ENCODE measurements at places on chromosomes 13 and 19.

DNA sequence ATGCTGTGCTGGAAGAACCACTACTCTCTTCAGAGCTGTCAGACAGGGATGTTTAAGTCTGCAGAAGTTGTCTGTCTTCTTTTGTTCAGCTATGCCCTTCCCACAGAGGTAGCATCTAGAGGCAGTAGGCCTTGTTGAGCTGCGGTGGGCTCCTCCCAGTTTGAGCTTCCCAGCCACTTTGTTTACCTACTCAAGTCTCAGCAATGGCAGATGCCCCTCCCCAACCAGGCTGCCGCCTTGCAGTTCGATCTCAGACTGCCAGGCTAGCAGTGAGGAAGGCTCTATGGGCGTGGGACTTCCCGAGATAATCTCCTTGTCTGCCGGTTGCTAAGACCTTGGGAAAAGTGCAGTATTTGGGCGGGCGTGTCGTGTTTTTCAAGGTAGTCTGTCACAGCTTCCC, 42.1 kb upstream of the UQCRFS1 start:
- DNase-seq = no peak

DNA sequence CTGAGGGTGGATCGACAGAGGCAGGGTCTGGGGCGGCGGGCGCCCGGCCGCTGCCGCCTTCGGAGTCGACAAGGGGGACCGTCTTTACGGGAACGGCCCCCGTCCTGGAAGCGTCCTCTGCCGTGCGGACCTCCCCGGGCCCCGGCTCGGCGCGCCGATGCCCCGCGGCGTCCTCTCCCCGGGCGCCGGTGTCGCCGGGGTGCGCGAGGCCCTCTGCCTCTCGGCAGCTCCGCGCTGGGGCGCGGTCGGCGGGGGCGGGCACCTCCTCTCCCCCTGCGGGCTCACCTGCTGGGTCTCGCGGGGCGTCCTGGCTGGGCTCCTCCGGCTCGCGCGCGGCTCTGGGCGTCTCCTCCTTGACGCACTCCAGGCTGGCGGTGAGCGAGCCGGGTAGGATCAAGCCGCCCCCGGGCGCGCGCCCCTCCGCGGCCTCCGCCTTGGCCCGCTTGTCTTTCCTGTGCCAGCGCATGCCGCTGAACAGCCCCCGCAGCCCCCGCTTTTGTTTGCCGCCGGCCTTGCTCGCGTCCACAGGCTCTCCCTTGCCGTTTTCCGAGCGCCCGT, 1.5 kb downstream of the AMER2 start:
- no peak for DNase-seq

- DNase-seq = no peak
Observed at GRCh38 chr19:9872618-9873242, 37.6 kb downstream of the PIN1 start.

DNA sequence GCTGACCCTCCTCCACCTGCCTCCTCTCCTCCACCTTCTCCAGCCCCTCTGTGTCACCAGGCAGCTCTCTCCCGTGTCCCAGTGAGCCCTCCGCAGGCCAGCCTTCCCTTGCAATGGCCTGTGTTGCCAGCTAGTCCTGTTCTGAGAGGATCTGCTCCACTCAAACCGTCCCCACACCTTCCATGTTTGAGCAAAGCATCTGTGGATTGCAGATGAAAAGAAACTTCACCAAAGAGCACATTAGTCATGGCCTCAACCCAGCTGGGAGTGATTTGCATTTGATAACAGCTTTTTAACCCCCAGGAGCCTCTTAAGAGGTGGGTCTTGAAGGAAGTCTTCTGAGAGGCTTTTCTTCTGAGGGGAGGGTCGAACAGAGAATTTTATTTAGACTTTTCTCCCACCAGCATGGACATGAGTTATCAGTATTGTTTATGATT, 72.8 kb downstream of the COL4A2 start:
- DNase-seq = no peak

DNA sequence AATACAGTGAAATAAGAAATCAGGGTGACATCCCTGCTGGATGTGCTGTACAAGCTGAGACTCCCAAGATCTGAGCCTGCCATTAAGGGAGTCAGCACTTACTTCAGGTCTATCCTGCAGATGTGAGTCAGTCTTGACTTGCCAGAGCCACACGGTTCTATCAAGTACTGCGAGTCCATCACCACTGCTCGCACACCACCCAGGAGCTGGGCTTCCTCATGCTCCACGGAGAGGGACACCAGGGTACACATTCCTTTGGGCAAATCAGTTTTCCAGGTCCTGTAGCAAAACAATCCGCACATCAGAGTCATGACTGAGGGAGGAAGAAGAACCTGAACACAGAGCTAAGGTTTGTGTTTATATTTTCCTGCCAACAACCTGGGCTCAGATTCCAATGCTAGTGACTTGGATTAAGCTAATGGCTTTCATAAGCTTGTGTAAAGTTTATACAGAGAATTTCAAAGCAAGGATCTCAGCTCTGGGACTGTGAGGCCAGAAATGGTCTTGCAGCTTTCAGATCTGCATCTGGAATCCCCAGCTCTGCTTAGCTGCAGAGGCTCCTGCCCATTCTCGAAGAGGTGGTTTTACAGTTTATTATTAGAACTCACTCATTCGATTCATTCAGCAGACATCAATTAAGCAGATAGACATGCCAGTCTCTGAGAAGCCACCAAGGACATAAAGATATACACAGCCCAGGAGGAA, 90.6 kb downstream of the KL start:
- DNase-seq = no peak

GRCh38 chr13:110215606-110216005, 91.4 kb downstream of the COL4A1 start:
- no peak for DNase-seq

- no peak for DNase-seq
Observed at GRCh38 chr19:2923510-2923909, 21.3 kb downstream of the ZNF77 start.

DNA sequence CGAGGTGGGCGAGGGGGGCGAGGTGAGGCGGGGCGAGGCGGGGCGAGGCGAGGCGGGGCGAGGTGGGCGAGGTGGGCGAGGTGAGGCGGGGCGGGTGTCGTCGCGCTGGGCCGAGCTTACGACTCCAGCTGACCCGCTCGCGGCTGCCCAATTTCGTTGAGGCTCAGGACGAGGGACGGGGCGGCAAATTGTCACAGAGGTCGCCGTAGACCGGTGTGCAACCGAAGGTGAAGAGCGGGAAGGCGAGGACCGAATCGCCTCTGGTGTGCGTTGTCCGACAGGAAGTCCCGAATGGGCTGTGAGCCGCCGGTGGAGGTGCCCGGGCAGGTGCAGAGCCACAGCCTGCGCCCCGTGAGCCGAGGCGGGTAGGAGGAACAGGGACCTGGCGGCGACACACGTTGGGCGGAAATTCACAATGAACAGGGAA, at the start of gene LACC1:
LACC1 (plus strand) TSS at position 150 of the 427 bp plus-strand sequence. CDS start 1,082 bp downstream, outside the sequence.
- DNase-seq = no peak

- DNase-seq = no peak
Observed at GRCh38 chr13:80039000-80039399, 301.9 kb downstream of the SPRY2 start.

GRCh38 chr13:98445340-98446233, 131.3 kb downstream of the STK24 start:
- DNase-seq = peak; percentile 79

DNA sequence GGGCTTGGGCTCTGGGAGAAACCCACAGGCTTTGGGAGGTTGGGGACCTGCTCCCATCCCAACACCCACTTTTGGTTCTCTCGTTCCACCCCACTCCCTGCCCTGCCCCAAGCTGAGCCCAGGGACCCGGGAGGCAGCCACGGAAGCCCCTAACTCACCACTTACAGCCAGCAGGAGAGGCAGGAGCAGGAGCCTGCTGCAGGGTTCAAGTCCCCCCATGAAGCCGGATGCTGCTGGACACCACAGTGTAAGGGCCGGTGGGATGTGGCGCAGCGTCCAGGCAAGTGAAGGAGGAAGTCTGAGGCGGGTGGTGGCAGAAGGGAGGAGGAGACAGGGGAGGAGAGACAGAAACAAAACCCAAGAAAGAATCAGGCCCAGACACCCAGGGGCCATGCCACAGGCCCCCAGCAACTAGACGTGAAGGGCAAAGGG, at the start of gene TYROBP:
TYROBP (minus strand) TSS at position 286 of the 432 bp plus-strand sequence; CDS start at position 219, 67 bp downstream.
- no peak for DNase-seq

DNA sequence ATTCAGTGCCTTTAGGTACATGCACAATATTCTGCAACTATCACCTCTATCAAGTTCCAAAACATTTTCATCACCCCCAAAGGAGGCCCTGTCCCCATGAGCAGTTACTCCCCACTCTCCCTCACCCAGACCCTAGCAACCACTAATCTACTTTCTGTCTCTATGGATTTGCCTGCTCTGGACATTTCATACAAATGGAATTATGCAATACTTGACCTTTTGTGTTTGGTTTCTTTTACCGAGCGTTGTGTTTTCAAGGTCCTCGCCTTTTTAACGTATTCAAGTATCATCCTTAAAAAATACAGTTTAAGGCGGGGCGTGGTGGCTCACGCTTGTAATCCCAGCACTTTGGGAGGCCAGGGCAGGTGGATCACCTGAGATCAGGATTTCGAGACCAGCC, 159.7 kb downstream of the IER2 start:
- DNase-seq = no peak

DNA sequence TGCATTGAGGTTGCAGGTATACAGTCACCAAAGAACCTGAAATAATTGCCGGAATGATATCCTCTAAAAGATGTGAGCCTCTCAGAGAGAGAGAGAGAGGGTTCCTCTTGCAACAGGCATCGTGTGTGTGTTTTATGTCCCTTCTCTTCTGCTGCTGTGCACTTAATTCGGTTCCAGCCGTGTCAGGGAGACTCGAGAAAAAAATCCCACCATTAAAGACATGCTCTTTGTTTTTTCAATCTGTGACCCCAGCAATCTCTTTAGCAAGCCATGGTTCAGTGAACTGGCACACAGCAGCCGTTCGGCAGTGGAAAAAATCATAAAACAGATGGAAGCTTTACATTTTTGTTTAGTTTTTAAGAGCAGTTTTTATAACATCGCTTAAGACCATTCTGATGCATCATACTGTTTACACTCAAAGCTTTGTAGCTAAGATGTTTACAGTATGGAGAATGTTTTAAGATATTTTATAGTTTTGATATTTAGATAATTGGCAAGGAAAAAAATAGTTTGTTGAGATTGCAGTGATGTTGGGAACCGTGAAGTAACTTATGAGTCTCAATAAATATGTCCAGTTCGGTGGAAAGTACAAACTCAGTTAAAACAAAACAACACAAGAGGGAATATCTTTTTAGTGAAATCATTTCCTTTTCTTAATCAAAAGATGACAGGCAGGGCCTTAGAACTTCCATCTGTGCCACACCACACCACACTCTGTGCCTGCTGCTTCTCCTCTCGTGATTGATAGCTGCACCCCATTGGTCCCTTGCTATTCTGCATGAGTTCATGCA, 31.2 kb upstream of the ZNF536 start:
- DNase-seq = no peak

- no peak for DNase-seq
Observed at GRCh38 chr13:84118839-84119409, 236.7 kb upstream of the SLITRK1 start.

DNA sequence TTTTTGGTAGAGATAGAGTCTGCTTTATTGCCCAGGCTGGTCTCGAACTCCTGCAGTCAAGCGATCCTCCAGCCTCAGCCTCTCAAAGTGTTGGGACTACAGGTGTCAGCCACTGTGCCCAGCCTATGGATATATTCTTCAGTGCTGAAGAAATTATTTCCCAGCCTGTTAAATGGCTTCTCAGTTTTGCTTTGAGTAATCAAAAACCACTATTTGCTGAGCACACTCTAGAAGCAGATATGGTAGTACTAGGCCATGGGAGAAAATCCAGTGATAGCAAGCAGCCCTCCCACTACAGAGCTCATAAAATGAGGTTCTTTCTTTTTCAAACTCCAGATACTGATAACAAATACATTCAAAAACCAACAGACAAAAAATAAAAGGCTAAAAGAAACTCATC, 80.6 kb upstream of the CLDN10 start:
- DNase-seq = no peak

GRCh38 chr13:110351636-110352420, 44.7 kb downstream of the COL4A2 start:
- no peak for DNase-seq

- no peak for DNase-seq
Observed at GRCh38 chr13:109963384-109963783, 177.0 kb upstream of the IRS2 start.

- DNase-seq = no peak
Observed at GRCh38 chr13:101452519-101453485, at the start of gene ITGBL1. Gene ITGBL1, plus strand, starts transcription at chr13:101452675. Its CDS starts 159 bp downstream, at chr13:101452834.

DNA sequence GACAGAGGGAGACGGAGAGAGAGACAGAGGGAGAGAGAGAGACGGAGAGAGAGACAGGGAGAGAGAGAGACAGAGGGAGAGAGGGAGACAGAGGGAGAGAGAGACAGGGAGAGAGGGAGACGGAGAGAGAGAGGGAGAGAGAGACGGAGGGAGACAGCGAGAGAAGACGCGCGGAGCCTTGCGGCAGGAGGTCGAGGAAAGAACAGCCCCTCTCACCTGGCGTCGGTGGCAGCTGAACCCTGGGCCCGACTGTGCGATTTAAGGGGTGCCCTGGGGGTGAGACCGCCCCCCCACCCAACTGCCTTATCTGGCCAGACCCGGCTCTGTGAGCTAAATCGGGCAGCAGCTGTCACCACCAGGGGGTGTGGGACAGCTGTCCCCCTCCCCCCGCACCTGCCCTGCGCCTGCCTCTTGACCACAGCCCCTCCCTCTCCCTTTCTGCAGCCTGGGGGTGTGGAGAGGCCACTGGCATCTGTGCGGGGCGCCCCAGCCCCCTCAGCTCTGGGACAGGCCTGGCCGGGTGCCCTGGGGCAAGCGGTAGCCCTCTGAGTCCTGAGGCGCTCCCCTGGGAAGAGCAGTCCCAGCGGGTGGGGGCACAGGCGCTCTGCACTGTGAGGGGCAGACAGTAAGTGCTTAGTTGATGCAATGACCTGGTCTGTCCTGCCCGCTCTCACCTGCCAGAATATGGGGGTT, 10.8 kb downstream of the JOSD2 start:
- no peak for DNase-seq

GRCh38 chr13:99596180-99596579, 94.9 kb downstream of the TM9SF2 start:
- DNase-seq = no peak

- no peak for DNase-seq
Observed at GRCh38 chr13:106686163-106686562, 118.2 kb upstream of the ARGLU1 start.

DNA sequence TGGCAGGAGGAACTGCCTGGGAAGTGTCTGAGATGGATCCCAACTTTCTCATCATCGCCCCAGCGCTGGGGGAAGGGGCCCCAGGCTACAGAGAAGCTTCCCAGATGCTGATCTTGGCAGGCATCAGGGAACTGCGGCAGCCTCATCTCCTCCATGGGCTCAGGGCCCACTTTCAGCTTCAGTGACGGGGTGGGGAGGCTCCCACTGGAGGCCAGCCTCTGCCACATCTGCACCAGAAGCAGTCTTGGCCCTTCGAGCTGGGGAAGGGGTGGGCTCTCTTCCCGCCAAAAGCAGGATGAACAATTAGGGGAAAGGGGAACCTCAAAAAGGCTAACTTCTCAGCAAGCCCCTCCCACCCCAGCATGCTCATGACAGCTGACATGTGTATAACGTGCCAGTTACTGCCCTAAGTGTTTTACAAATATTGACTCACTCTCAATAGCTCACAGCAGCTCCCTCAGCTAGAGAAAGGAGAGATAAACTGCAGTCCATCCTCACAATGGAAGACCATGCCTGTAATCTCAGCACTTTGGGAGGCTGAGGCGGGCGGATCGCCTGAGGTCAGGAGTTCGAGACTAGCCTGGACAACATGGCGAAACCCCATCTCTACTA, 7.1 kb upstream of the S1PR2 start:
- no peak for DNase-seq

GRCh38 chr13:21297447-21297846, 121.0 kb downstream of the MRPL57 start:
- DNase-seq = no peak

Data from activated T-cell treated with anti-CD3 and anti-CD28 coated beads for 48 hours (primary cell).